ENCODE measurements at places on chromosomes 1 and 21.

GRCh38 chr1:19257178-19257914, 5.7 kb downstream of the MRTO4 start:
- DNase-seq: no peak

GRCh38 chr1:179031855-179032513, 6.3 kb downstream of the FAM20B start:
- no peak for DNase-seq

- DNase-seq: no peak
These were observed 66.0 kb downstream of the RGS21 start for GRCh38 chr1:192382758-192383157.

GRCh38 chr1:226073184-226073950, 10.9 kb downstream of the H3-3A start:
- no peak for DNase-seq

GRCh38 chr1:55317673-55318072, 102.5 kb upstream of the USP24 start:
- no peak for DNase-seq

GRCh38 chr1:12553963-12554362, 64.0 kb downstream of the DHRS3 start:
- no peak for DNase-seq

GRCh38 chr1:52603630-52604029, 1.5 kb downstream of the GPX7 start:
- no peak for DNase-seq

- no peak for DNase-seq
These were observed 44.3 kb upstream of the GTF2B start for GRCh38 chr1:88935522-88936222.

GRCh38 chr1:5921671-5922070, 70.6 kb downstream of the NPHP4 start:
- DNase-seq: no peak

- DNase-seq: no peak
These were observed 108.0 kb upstream of the ST6GALNAC5 start for GRCh38 chr1:76759171-76759860.

DNA sequence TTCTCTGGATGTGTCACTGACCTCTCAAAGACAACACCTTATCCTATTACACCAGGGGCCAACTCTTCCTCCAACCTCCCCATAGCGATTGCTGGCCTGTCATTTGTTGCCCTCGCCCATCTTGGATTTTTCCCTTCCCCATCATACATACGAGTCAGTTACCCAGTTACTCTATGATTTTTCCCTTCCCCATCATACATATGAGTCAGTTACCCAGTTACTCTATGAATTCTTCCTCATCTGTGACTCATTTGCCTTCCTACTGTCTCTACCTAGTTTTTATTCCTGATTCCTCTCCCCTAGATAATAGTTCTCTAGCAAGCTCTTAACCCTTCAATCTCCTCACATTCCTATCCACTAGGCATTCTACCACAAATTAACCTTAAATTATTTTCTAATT, 178.8 kb downstream of the NR5A2 start:
- no peak for DNase-seq

DNA sequence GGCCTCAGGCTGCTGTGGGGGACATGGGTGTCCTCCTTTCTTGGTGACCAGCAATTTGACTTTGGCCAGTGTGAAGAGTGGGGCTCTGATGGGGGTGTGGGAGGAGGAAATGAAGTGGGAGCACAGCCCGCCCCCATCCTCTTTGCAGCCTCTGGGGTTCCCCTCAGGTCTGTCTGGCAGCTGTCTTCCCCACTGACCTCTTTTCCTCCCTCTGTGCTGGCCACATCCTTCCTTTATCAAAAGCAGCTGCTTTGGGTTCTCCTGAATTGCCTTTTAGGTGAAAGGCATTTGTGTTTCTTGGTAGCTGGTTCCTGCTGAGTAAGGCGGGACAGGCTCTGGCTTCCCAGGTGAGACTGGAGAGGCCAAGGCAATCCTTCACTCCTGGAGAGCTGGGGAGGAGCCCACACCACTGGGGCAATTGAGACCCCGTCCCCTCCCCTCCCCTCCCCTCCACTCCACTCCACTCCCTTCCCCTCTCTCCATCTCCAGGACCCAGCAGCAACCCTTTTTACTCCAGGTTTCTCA, 24.9 kb downstream of the PCAT6 start:
- no peak for DNase-seq

DNA sequence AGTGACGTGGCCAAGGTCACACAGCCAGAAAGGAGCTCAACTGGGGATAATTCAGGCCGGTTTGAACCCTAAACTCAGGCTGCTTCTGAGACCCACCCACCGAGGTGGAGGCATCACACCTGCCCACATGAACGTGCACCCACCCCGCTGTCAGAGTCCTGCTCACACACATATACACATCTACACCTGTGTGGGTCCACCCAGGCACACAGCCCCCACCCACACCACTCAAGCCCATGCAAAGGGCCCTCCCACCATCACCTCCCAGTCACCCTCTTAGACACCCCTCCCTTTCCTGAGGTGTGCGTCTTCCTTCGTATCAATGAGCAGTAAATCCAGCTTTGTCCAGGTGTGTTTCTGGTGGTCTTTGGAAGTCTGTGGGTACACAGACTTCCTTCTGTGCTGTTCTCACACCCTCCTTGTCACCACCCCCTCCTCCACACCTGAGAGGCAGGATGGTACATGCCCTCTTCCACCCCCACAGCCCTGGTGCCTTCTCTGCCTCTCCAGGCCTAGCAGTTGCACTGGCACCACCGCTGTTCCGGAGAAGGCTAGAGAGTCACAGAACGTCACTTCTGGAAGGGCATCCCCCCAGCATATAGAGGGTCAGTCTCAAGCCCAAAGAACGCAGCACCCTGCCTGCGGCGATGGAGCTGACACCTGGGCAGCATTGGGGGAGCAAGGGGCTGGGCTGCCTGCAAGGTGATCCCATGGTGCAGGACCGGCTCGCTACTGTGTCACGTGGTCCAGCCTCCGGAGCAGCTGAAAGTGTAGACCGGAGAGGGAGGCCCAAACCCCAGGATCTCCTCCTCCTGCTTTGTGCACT, 18.9 kb upstream of the FAM131C start:
- no peak for DNase-seq
